ENCODE measurements at places on chromosomes 6 and 20.

DNA sequence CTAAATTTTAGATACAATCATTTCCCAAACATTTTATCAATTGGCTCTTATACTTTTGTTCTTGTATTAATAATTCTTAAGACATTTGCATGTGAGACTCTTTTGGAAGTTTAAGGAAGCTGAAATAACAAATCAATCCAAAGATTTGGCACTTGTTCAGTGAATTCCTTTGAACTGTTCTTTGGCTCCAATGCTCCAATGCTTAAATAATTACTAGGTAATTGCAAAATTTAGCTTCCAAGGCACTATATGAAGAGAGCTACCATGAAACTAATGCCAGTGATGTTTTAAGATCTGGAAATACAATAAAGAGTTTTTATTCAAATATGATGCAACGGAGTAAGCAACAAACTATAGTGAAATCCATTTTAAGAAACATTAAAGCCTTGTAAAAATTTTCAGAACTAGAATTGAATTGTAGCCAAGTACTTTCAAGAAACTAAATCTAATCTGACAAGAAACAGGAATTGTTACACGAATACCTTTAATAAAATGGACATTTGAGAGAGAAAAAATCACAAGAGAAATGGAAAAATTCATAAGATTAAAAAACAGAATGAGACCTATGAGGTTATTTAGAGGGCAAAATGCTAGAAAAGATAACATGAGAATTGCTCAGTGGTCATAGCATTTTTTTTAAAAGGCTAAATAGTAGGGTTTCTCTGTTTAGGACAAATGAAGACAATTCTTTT, 43.6 kb upstream of the SMLR1 start:
- no peak for DNase-seq

DNA sequence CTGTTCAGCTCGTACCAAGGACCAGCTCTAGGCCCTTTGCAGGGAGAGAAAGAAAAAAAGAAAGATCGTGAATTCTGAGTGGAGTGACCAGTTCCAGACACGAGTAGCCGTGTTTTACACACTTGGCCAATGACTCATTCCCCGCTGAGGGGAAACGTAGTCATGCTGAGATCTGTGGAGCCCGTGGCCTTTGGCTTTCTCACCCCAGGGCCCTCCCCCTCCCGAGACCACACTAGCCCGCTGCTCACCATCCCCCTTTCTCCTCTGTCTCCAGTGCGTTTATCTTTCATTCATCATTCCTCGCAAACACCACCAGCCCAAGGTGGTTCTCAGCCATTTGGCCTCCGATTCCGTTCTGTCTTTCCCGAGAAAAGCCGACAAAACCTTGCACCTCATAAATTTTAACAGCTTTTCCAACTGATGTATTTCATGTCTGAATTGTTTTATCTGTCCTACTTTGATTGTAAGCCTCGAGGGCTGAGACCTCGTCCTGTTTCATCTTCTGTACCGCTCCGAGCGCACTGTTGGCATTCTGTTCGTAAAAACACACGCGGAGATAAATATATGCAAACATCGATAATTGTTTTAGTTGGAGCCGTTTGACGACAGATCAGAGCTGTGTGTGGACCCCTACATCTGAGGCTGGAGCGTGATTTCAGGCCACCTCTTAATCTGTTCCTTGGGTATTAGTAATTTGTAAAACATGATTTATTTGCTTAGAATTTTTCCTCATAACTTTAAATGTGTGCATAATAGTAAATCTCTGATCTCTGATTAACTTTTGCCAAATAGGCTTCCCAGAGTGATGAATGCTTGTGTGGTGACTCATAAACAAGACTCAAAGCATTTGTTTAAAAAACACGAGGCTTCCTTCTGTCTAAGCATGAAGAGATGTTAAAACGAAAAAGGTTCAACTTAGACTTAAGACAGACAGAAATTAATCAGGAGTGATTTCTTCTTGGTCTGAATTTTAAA, 336.6 kb downstream of the CDH4 start:
- DNase-seq, result no peak

DNA sequence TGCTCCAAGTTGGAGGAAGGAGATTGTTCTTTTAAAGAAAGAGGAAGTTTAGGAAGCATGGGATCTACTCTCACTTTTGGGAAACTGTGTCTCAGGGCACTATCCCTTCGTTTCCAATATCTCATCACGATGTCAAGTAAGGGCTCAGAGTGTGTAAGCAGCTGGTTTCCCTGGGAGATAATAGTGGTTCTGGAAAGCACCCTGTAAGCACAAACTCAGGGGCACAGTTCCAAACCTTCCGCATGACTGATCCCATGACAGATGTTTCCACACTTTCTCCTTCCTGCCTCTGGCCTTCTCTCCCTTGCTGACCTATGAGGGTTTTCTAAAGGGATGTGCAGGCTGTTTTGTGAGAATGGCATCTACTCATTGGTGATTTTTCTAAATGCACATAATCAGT, 33.9 kb downstream of the ADTRP start:
- DNase-seq, result no peak

DNA sequence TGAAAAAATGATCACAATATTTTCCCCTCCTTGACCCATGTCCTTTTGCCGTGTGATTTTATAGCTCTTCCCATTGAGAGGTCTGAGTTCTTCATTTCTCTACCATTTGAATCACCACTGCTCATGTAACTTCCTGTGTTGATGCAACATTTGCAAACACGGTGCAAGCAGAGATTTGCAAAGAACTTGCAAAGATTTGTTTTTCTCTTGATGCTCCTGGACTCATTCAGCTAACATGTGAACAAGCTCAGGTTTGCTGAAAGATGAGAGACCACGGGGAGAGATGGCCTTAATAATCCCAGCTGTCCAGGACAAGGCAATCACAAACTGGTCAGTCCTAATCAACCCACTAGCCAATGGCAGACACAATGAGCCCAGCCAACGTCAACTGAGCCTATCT, 8.6 kb downstream of the VNN2 start:
- DNase-seq, result no peak

GRCh38 chr20:64142590-64142989, 21.7 kb upstream of the MYT1 start:
- DNase-seq, result no peak

DNA sequence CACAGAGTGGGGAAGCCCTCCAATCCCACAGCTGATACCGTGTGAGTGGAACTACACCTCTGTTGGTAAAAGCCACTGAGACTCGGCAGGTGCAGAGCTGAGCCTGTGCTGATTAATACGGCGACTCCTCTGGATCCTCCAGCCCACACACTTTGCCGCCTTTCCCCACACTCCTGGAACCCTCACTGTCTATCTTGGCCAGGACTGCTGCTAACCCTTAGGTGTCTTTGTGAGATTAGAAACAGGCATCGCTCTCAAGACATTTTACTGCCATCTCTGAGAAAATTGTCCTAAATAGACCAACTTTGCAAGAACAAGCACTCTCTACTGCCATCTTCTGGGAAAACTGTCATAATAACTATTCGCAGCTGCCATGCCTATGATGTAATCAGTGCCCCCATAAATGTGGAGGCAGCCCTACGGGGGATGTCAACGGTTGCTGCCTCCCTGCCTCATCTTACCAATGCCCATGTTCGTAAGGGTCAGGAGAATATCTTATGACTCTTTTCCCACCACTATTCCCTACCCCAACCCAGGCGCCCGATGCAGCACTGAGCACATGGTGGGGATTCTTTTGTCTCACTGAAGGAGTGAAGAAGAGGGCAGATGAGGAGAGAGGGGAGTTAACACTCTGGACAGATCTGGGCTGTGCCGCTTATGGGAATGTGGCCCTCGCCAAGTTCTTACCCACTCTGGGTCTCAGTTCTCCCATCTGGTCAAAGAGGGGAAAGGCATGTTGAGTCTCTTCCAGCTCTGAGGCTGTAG, 26.1 kb upstream of the KCNB1 start:
- DNase-seq, result peak; percentile 32

GRCh38 chr6:170098428-170099170, 192.3 kb downstream of the DLL1 start:
- DNase-seq, result peak; percentile 16

DNA sequence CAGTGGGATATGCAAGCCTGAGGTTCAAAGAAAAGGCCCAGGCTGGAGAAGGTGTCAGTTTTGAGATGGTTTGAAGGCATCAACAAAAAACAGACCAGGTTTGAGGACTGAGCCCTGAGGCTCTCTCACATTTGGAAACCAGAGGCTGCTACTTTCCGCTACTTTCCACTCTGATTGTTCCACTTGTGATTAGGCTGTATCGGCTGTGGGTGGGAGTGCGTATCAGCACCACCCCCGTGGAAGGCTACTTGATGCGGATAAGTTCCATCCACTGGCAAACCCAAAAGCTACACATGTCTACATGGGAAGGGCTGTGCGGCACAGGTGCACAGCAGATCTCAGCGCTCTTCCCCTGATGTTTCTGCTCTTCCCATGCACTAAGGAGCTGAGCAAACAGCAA, 198.7 kb downstream of the GMPR start:
- peak; percentile 58 for DNase-seq

- no peak for DNase-seq
These were observed 214.5 kb downstream of the TSHZ2 start for GRCh38 chr20:53186635-53187034.

GRCh38 chr6:16181439-16182297, 52.8 kb downstream of the MYLIP start:
- no peak for DNase-seq

DNA sequence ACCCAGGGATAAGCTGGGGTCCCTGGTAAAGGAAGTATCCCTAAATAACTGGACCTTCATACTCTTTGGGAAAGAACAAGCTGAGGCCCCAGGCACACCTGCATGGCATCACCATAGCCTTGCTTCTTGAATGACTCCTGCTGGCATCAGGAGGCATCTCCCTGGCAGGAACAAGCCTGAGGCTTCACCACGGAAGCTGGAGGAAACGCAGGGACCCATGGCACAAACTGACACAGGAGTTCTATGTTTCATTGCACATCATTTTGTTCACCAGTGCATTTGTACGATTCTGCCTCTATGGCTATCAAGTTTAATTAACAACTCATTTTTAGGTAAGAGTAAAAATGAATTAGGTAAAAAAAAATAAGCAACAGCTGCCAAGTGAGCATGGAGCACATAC, 619 bp upstream of the PDE7B start:
- no peak for DNase-seq

DNA sequence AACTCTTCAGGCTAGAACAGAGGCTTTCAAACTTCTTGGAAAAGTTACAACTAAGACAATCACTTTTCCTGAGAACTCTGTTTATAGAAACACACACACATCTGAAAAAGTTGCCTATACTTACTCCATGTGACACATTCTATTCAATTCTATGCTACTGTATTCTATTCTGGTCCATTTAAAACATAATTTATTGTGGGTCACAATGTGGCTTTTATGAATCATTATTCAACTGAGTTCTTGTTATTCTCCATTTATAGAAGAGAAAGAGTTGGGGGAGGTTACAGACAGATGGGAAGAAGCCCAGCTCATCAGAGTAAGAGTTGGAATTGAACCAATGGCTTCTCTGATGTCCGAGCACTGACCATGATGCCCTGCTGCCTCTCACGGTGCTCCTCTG, 21.6 kb upstream of the BCAS1 start:
- no peak for DNase-seq

- no peak for DNase-seq
These were observed 56.9 kb downstream of the KCNK5 start for GRCh38 chr6:39172377-39172757.

- DNase-seq, result no peak
These were observed 63.6 kb upstream of the EYA2 start for GRCh38 chr20:46830886-46831632.

DNA sequence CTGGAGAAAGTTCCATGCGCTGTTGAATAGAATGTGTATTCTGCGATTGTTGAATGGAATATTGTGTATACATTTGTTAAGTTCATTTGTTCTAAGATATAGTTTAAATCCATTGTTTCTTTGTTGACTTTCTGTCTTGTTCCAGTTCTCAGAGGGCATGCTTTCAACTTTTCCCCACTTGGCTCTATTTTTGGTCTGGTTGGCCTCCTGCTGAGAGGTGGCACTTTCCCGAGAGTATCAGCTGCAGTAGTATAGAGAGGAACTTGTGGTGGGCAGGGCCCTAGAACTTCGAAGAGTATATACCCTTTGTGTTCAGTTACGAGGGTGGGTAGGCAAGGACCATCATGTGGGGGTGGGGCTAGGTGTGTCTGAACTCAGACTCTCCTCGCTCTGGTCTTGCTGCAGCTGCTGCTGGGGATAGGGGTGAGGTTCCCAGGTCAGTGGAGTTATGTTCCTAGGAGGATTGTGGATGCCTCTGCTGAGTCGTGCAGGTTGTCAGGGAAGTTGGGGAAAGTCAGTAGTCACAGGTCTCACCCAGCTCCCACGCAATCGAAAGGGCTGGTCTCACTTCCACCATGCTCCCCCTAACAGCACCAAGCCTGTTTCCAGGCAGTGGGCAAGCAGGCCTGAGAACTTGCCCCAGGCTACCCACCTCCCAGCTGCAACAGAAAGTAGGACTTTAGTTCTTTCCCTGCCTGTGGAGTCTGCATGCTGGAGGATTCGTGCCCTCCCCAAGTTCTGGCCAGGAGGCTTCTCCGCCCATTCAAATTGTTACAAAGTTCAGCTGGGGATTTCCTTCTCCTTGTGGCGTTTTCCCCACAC, 118.9 kb upstream of the SSTR4 start:
- DNase-seq, result no peak

DNA sequence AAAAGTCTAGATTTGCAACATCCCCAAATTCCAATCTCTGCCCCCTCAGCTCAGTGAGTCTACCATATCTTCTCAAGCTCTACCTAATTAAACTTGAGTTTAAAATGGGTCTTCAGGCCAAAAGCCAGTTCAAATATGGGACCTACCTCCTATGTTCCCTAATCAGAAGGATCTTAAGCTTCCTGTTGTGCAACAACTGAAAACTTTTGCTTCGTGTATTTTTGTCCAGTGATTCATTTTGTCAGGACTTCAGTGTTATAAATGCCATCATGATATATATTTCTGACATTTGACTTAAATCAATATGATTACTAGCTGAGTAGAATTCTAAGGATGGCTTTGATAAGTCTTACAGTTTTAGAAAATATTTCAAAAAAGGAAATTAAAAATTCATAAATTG, 622.6 kb upstream of the PTCHD4 start:
- no peak for DNase-seq

DNA sequence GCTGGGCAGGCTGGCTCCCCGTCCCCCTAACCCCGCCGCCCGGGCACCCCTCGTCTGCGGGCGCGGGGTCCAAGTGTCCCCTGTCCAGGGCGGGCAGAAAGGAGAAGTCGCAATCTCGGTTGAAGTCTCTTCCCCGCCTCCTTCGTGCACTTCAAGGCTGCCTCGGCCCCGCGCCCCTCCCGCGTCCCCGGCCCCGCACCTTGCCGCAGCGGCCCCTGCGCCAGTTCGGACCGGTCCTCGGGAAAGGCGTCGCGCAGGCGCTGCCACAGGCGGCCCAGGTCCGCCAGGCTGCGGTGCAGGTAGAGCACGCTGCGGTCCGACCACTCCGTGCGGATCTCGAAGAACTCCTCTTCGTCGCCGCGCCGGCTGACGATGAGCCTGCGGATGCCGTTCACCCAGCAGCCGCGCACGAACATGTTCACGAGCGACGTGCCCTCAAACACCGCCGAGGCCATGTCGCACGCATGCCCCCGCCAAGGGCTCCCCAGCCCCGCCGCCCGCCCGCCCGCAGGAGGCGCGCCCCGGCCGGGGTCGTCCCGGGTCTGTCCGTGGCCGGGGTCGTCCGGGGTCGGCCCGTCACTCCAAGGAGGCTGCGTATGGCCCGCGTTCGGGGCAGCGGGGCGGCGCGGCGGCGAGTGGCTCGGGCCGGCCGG, at the start of gene PXDC1:
Gene PXDC1 (minus strand): TSS at position 637 of the 653 bp plus-strand sequence. CDS start 182 bp downstream, at position 455.
- DNase-seq, result peak; percentile 56

GRCh38 chr6:39608652-39609345, 116.4 kb downstream of the KIF6 start:
- no peak for DNase-seq
